Lung (tissue), 17 donors: ENCODE measurements at places on chromosomes 13 and 19. TPM values are rescaled to one million over a fixed set of nuclear protein-coding genes. Genes with fewer than 3 reads are reported as not detected.

Gene FGF9
- polyA plus RNA-seq = 1.7 TPM

Gene EFNB2
- 19.8 TPM for polyA plus RNA-seq

Gene FFAR1
- 0.06 TPM for polyA plus RNA-seq

Gene ADGRE1
- 40.0 TPM for polyA plus RNA-seq

Gene TMEM255B
- 16.4 TPM for polyA plus RNA-seq

Gene ZNF749
- 8.8 TPM for polyA plus RNA-seq

Gene ZNF440
- 9.3 TPM for polyA plus RNA-seq

Gene MAST1
- polyA plus RNA-seq = 0.08 TPM

Gene POU2F2
- 1.9 TPM for polyA plus RNA-seq

Gene LHB
- 0.67 TPM for polyA plus RNA-seq

Gene SIGLECL1
- not detected for polyA plus RNA-seq

Gene FUT1
- polyA plus RNA-seq = 8.6 TPM

Gene CDX2
- not detected for polyA plus RNA-seq

Gene FXYD3
- polyA plus RNA-seq = 467 TPM

Gene TNFSF11
- polyA plus RNA-seq = 0.06 TPM
